ENCODE measurements at places on chromosomes 6 and 20.

DNA sequence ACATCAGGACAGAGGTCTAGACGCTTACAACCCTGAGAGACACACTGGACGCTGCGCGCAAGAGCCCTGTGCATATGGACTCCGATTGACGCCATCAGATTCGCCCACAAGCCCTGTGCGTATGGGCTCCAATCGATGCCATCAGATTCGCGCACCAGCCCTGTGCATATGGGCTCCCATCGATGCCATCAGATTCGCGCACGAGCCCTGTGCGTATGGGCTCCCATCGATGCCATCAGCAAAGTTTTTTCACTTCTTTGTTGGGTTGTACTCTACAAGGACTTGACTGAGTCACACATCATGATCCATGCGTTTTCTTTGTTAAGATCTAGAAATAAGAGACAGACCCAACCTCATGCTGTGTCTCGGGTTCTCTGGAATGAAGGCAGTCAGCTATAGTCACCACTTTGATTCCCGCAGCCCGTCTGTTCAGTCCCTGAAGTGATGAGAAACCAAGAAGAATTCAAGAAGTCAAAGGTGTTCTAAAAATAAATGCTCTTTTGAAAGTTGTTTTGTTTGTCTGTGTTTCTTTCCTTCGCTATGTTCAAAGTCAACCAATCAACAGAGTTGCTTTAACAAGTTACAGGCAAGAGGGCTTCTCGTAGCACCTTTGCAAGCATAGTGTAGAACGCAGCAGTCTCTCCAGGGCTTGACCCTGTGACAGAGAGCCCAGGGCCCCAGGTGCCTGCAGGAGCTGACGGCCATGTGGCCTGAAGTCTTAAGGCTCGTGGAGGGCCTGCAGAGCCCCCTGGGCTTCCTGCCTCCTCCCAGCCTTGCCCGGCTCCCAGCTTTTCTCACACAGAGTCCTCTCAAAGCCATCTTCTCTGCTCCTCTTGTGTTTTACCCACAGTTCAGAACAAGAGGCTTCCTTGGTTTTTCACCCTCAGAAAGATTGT is 7.9 kb downstream of the RPS6KA2 start:
- H3K27me3 ChIP-seq: no peaks in the 10 kb centered on the region
- peak overlapping the region; percentile 88 for H3K27ac ChIP-seq
- no peaks in the 10 kb centered on the region for H3K36me3 ChIP-seq
- DNase-seq: no peak
- peaks cover 35% of the 10 kb centered on the region for H3K4me1 ChIP-seq

GRCh38 chr20:19129306-19129705 is 83.1 kb upstream of the SLC24A3 start:
- no peaks in the 10 kb centered on the region for H3K27me3 ChIP-seq
- H3K27ac ChIP-seq: no peak overlapping the region
- no peaks in the 10 kb centered on the region for H3K36me3 ChIP-seq
- no peak for DNase-seq

DNA sequence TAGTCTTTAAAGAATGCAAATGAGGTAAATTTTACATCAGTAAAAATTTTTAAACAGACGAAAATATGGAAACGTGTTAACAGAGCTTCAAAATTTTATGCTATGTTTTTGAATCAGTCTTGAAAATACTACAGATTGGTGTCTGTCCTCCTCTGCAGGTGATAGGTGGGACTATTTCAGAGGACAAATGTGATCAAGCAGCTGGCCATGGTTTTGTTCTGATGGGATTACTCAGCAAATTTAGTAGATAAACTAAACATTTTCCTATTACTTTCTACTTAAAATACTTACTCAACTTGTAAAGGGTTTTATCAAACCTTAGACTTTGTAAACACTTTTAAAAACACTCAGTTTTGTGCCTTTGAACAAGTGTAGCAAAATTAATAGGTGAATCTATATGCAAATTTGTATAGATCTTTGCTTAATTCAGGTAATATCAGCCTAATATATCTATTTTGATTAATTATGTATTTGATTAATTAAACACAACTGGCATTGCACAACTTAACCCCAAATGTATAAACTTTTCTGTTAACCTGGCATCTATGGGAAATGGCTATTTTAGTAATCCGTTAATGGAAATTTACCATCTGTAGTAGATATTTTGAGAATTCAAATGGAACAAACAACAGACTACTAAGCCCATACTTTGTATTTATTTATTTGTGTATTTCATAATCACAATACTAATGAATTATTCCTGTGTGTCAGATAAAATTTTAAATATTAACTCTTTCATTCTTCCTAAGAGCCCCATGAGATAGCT is 22.5 kb downstream of the ADGRB3 start:
- H3K36me3 ChIP-seq: no peaks in the 10 kb centered on the region
- no peak for DNase-seq
- H3K27me3 ChIP-seq: no peaks in the 10 kb centered on the region
- H3K4me1 ChIP-seq: no peaks in the 10 kb centered on the region

GRCh38 chr20:59949911-59950310 is 8.3 kb upstream of the CDH26 start:
- no peaks in the 10 kb centered on the region for H3K27me3 ChIP-seq
- no peak overlapping the region for H3K4me3 ChIP-seq
- H3K27ac ChIP-seq: no peak overlapping the region
- peaks cover 37% of the 10 kb centered on the region for H3K4me1 ChIP-seq
- H3K36me3 ChIP-seq: peaks cover 21% of the 10 kb centered on the region
- DNase-seq: no peak

DNA sequence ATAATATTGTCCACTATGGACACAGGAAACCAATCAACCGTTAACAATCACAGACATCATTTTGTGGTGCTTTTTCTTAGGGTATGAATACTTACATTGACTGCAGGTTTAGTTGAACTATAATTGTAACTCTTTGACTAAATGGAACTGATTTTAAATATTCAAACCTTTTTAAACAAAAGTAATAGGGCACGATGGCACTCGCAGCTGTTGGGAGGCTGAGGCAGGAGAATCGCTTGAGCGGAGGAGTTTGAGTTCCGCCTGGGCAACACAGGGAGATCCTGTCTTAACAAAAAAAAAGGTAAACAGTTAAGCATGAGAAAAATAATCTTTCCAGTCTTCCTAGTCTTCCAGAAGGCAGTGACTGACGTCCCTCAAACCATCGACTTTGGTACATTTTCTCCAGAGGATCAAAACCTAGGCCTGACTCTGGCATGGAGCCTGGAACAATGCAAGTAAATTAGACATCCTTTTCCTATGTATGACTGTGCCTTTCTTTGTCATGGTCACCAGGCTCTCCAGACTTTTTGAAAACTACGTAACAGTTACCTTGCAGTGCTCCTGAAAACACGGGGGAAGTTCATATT is 16.6 kb upstream of the PRDM13 start:
- no peaks in the 10 kb centered on the region for H3K36me3 ChIP-seq
- no peak for DNase-seq
- H3K27me3 ChIP-seq: peaks cover 51% of the 10 kb centered on the region
- H3K27ac ChIP-seq: no peak overlapping the region
